ENCODE measurements at places on chromosomes 7 and 10.

- no peak for DNase-seq
These were observed 55.8 kb downstream of the NEURL1 start for GRCh38 chr10:103549349-103549685.

- DNase-seq: no peak
These were observed 251.8 kb downstream of the BMPER start for GRCh38 chr7:34157137-34157536.

DNA sequence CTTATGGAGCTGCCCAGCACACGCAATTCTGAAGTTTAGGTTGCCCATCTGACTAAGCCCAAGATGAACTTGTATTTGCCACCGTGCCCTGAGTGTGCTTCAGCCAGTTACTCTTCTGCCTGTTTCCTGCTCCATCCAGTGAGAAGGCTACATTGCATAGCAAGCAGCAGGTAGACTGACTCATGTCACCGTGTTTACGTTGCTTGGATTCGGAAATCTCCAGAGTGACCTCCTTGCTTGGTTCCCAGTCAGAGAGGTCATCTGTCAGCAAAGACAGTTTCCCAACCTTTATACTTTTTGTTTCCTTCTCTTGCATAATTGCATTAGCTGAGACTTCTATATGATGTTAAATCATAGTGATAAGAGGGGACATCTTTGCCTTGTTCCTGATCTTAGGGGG is 30.9 kb downstream of the NACAD start:
- no peak for DNase-seq

- DNase-seq: no peak
These were observed 61.2 kb downstream of the BPGM start for GRCh38 chr7:134707663-134708378.

DNA sequence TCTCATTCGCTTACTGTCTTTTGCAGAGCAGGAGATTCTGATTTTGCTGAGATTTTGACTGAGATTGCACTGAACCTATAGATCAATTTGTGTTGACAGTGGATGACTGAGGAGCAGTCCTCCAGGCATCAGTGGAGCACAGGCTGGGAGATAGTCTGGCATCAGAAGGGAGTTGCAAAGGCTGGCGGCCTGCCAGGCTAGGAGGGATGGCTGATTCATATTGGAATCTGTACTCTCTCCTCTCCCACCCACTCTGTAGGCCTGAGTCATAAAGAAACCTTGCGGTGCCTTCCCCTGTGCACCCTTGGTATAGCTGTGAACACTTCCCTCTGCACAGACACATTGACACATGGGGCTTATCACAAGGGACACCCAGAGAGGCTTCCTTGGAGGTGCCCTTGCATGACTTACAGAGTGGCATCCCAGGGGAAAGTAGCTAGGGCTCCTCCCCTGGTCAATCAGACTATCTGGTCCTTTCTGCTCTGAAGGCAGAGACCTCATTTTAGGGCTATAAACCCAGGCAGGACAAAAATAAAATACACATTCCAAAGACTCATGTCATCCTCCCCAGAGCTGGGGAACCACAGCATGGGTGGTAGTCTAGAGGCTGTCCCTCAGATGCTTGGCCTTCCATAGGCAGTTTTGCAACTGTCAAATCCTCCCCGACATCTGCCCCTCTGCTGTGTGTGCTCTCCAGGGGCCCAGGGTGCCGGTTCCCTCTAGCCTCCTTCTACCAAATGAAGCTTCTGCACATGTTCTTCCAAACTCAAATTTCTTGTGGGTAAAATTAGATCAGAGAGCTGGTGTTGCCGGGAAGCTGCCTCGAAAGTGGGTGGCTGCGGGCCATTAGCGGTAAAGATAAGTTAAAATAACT is 37.4 kb upstream of the EEPD1 start:
- peak; percentile 57 for DNase-seq

- DNase-seq: no peak
These were observed 57.6 kb upstream of the CROT start for GRCh38 chr7:87287738-87288341.

DNA sequence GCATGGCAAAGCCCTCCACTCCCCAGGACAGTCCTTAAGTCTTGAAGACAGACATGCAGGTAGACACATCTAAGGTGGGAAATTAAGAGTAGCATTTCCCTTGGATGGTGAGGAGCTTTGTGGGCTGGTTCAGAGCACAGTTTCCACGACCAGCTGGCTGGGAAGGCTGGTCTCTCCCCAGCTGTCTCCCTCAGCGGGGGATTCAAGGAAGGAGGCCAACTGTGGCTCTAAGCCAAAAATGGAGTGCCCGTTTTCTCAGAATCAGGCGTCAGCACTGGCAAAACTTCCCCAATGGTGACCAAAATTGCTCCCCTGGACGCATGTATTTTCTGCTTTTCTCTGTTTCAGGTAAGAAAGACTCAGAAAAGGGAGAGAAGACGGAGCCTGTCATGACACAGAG is 230.6 kb upstream of the FZD8 start:
- DNase-seq: no peak

GRCh38 chr7:116210345-116211005 is at the start of gene TES:
Gene TES (plus strand): TSS chr7:116210539. CDS start chr7:116210708, 169 bp downstream.
- DNase-seq: peak; percentile 67

DNA sequence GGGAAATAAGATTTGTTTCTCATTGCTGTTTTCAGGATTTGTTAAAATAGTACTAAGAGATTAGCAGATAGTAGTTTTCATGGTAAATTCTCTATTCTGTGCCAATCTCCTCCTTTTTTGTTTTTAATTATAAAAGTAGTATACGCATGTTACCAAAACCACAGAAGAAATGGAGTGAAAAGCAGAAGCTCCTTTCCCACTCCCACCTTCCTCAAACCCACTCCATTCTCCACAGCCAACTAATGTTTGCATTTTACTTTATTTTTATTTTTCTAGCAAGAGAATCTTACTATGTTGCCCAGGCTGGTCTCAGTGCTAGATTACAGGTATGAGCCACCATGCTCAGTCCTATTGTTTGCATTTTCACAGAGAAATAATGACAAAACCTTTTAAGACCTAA is 4.5 kb upstream of the LRMDA start:
- no peak for DNase-seq

- no peak for DNase-seq
These were observed 547 bp downstream of the DDIT4 start for GRCh38 chr10:72274213-72274729.

DNA sequence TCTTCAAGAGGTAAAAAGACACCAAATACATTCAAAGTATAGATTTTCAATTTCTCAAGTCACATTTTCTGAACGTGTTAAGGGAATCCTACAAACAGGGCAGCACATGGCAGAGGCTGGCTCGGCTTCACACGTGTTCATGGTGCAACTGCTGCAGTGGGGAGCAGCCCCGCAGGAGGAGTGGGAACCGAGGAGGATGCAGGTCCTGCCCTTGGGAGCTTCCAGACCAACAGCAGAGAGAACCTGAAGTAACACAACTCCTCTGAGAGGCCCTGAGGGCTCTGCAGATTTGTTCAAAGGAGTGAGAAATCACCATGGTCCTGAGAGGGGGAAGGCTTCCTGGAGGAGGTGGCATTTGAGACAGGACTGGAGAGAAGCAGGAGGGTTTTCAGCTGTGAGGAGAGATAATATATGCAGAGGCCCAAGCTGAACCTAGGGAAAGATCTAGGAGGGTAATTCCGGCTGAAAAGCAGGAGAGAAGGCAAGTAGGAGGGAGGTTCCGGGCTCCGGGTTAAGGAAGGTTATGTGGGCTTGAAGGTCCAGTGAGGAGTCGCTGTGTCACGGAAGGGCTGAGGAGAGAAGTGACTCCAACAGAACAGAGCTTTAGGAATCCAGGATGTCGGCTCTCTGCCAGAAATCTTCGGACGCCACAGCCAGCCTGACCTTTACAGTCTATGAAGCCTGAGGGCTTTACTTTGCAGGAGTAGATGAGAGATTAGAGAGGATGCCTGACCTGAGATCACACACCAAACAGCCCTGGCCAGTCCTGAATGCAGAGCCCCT is 77.5 kb downstream of the GPR26 start:
- DNase-seq: no peak

GRCh38 chr7:116455009-116455408 is 44.5 kb upstream of the CAV2 start:
- DNase-seq: no peak

DNA sequence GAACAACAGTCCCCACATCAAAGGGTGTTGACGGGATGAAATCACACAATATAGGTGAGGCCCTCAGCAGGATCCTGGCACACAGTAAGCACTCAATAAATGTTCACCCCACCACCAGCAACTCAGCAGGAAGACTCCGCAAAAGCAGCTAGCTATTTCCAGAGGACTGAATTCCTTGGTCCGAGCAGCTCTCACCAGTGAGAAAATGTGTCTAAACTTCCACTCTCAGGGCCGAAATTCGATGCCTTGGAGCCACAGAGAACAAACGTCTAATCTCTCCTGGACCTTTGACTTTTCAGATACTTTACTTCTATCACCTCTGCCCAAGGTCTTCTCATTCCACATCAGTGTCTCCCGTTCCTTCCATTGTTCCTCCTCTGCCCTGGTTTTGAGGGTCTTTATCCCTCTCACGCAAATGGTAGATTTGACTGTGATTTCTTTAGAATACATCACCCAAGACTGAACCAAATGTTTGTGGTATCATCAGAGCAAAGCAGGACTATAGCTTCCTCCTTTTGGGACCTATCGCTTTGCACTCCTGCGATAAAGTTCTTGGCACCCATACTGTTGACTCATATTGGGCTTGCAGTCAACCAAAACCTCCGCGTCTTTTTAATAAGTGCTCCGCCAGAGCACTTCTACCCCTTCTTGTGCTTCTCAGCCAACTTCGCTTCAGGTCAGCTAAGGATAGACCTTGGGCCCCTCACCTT is 903 bp upstream of the NT5C2 start:
- no peak for DNase-seq

DNA sequence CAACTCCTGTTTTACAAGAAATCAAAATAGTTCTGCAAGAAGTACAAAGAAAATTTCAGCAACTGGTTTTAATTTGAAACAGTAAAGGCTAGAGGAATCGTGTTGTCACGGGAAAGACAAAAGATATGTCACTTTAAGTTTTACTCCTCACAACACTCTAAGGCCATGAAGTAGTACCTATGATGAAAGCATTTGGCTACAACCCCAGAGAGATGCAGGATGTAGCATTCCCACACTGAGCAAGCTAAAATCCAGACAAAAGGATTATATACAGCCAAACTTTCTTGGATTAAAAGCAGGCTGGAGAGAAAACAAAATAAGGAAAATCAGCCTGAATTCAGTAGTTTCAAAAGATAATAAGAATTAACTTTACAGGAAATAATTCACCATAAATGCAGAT is 245.5 kb upstream of the STEAP1 start:
- no peak for DNase-seq

- no peak for DNase-seq
These were observed 468.0 kb downstream of the PARD3 start for GRCh38 chr10:34347131-34347530.

DNA sequence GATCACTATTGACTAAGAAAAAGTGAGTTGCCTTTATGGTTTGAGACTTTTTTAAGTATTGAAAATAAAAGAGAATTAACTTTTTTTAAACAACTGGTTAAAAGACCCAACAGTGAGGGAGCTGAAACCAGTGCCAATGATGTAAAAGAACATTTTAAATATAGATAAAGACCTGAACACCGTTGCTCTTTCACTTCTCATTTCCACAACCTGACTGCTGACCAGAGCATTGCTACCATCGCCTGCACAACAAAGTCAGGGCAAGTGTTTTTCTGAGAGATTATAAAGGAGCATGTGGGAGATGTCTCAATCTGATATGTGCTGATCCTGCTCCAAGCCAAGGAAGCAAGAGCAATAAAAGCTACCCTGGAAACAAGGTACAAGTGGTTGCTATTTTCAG is 34.7 kb downstream of the IMMP2L start:
- DNase-seq: no peak

GRCh38 chr10:22784668-22785067 is 70.3 kb upstream of the PIP4K2A start:
- DNase-seq: no peak

- DNase-seq: no peak
These were observed 172.6 kb upstream of the BET1 start for GRCh38 chr7:94176694-94177200.

- no peak for DNase-seq
These were observed 1.9 kb downstream of the LRRC20 start for GRCh38 chr10:70380350-70381135.

DNA sequence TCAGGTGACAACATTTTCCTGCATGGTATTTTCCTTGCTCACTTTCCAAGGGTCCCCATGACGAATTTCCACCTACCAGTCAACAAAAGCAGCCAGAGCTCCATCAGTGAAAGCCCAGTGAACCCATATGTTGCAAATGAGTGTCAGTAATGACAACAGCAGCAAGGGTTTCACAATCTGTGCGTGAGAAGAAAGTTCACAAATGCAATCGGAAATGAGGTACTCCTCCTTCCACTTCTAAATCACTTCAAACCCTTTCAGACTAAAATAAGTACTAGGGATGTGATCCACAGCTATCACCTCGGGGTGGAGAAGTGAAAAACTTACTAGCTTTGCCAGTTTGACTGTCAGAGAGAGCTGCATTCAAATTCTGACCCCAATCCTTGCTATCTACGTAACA is 55.6 kb upstream of the BET1 start:
- no peak for DNase-seq

DNA sequence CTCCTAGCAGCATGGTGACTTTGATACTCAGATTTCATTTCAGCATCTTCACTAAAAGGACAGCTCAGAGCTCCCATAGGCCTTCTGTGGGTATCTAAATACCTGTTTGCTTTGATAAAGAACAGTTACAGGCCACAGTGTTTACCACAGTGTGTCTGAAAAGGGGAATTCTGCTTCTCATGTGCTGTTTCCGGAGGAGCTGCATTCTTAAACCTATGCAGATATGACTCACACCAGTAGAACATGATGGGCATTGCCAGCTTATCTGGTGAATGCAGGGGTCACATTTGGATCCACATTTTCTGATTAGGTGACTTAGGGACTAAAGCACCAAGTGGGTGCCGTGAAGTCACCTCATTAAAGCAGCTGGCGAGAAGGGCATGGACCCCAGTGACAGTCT is 52.6 kb downstream of the TRRAP start:
- DNase-seq: peak; percentile 78
